ENCODE measurements at places on chromosomes 5 and 9.

DNA sequence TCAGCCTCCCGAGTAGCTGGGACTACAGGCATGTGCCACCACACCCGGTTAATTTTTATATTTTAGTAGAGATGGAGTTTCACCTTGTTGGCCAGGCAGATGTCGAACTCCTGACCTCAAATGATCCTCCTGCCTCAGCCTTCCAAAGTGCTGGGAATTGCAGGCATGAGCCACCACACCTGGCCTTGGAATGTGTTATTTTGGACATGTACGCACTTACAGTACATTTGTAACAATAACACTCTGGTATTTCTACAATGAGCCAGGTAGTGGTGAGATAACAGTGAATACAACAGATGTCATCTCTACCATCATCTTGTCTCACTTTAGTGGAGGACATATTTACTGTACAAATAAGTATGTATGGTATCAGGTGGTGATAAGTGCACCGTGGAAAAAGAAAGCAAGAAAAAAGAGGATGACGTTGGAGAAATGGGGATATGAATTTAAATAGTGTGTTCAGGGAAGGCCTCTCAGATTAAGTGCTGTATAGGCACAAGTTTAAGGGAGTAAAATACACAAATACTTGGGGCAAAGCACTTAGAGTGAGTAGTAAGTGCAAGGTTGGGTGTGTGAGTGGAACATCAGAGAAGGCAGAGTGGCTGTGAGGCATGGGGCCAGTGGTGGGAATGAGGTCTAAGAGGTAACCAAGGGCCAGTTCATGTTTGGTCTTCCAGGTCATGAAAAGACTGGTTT lies 100.1 kb downstream of the CDC42SE2 start:
- no peak for DNase-seq

- DNase-seq = no peak
Observed at GRCh38 chr5:98656125-98656795, 117.2 kb upstream of the RGMB start.

DNA sequence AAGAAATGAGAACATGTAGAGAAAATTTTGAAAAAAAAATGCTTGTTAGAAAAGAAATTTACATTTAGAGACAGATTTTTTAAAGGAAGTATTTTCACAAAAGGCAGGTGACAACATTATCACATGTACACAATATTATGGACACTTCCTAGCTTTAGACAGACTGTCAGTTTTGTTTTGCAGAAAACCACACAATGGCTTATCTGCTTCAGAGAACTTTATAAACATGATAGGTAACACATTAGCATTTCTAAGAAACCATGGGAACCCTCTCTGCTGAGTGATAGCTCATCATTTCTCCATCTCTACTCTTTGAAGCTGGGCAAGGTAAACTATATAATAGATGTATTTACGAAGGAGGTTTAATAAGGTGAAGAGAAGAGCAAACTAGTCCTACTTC lies 25.6 kb downstream of the POU5F2 start:
- DNase-seq = no peak

GRCh38 chr9:79610019-79610631 lies 38.4 kb downstream of the TLE4 start:
- DNase-seq = no peak

DNA sequence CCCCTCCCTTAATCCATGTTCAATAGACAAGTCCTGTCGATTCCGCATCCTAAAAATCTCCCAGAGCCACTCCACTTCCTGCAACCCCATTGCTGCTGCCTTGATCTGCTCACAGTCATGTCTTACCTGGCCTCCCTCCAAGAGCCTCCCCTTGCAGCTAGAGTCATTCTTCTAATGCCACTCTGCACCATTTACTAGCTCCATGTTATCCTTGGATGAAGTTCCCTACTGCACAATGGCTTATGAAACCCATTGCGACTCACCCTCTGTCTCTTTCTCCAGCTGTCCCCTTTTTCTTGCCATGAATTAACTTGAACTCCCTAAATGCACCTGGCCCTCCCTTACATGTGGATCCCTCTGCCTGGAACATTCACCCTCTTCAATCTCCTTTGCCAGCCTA lies 39.5 kb downstream of the MEGF10 start:
- DNase-seq = no peak

DNA sequence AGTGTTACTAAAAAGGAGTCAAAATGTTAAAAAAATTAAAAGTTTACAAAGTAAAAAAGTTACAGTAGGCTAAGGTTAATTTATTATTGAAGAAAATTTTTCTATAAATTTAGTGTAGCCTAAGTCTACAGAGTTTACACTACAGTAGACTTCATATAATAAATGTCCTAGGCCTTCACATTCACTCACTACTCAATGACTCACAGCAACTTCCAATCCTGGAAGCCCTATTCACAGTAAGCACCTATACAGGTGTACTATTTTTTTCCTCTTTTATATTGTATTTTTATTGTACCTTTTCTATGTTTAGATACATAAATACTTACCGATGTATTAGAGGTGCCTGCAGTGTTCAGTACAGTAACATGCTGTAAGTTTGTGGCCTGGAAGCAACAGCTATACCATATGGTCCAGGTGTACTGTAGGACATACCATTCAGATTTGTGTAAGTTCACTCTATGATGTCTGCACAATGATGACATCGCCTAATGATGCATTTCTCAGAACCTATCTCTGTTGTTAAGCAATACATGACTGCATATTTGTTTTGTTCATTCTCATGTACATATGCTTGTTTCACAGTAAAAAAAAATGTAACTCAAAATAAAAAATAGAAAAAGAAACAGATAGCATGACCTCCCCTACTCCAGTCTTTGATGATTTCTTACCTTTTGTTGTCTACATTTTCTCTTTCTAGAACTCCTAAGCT lies 64.7 kb downstream of the NR3C1 start:
- DNase-seq = no peak

GRCh38 chr5:64977779-64978178 lies 209.0 kb downstream of the CWC27 start:
- no peak for DNase-seq

- DNase-seq = no peak
Observed at GRCh38 chr5:54224103-54224826, 86.1 kb downstream of the ARL15 start.

- no peak for DNase-seq
Observed at GRCh38 chr9:37200433-37201005, 80.1 kb downstream of the ZCCHC7 start.

DNA sequence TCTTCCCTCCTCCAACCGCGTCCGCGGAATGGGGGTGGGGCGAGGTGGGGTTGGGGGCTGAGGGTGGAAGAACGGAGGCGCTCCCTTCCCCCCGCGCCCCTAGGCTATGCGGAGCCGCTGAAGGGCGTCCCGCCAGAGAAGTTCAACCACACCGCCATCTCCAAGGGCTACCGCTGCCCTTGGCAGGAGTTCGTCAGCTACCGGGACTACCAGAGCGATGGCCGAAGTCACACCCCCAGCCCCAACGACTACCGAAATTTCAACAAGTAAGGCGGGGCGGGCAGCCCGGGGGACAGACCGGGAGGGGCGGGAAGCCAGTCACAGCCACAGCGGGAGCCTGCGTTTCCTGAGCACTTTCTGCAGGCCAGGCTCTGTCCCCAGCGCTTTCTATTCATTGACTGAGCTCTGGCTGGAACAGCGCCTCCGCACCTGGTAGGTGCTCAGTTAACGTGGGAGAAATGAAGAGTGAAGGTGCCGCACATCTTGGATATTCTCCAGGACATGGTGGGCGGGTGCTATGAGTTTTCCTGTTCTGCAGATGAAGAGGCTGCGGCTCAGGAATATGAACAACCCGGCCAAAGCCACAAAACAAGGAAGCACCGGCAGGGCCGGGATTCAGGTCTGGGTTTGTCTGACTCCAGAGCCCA lies 11.3 kb downstream of the MYOZ3 start:
- DNase-seq = peak; percentile 14

DNA sequence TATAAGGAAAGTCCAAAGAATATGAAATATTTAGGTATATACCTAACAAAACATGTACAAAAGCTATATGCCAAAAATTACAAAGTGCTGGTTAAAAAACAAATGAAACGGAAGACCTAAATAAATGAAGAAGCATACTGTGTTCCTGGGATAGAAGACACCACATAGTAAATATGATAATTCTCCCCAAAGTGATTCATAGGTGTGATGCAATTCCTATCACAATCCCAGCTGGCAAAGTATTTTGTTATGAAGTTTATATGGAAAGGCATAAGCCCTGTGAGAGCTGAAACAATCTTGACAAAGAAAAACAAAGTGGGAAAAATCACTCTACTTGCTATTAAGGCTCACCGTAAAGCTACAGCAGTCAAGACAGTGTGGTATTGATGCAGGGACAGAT lies 2.6 kb upstream of the SMIM23 start:
- DNase-seq = no peak

GRCh38 chr9:35481347-35481975 lies 8.4 kb upstream of the RUSC2 start:
- DNase-seq = peak; percentile 72
